Stimulated activated CD8-positive, alpha-beta memory T cell treated with anti-CD3 and anti-CD28 coated beads, Interleukin-12 subunit alpha, Interleukin-12 subunit beta, amount 100 ng/mL, for 4 hours (primary cell): ENCODE measurements at places on chromosomes 1 and 21.

- DNase-seq = no peak
Observed at GRCh38 chr21:37644636-37645035, 271.6 kb downstream of the KCNJ6 start.

- no peak for DNase-seq
Observed at GRCh38 chr1:46556822-46557221, 5.4 kb upstream of the KNCN start.

DNA sequence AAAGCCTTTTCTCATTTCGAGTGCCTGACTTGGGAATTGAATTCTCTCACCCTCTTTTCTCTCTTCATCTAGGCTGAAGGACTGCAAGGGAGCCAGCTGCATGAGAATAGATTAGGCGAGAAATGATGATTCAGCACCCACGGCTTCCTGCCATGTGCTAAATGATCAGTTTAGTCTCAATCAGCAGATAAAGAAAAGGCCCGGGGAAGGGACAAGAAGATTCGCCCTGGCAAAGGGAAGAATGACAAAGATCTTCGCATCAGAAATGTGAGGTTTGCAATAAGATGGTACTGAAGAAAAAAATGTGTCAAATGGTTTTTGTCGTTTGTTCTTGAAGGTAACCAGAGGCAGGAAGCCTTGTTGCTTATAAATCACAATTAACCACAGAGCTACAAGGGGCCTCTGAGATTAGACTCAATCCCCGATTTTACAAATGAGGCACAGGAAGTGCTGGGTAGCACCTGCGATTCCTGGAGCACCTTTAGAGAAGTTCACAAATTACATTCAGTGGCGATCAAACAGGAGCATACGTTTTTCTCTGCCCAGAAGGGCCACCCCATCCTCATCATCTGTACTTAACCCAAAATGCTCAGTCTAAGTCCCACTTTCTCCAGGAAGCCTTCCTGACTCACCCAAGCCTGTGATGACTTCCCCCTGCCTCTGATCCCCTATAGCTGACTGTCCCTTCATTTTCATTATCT is 183.4 kb downstream of the ZNF281 start:
- DNase-seq = no peak

DNA sequence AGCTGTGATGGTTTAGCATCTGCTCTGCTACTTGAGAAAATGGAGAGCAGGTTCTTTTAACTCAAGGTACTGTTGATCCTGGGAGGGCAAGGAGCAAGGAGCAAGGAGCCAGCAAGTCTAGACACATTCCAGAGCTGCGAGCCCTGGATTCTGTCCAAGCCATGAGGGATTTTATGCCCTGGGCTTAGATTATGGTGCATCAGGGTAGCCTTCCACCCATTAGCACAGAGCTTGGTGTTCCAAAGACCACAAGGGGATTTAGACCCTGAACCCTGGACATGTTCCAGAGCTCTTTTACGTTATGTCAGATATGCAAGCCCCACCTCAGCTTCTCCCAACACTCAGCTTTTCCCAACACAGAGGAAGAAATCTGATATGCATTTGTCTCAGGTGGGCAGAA is 2.0 kb upstream of the OR14I1 start:
- no peak for DNase-seq

GRCh38 chr1:181108304-181108867 is 19.9 kb downstream of the IER5 start:
- no peak for DNase-seq

GRCh38 chr1:111990878-111991718 is 1.6 kb upstream of the KCND3 start:
- DNase-seq = no peak

- DNase-seq = no peak
Observed at GRCh38 chr21:45357436-45358260, 47.3 kb upstream of the COL18A1 start.
